HFF-Myc (cell line): ENCODE measurements at places on chromosomes 2 and 18.

- DNase-seq: no peak
These were observed 133.4 kb downstream of the DIS3L2 start for GRCh38 chr2:232094883-232095282.

GRCh38 chr18:61497422-61497821, 164.2 kb downstream of the CDH20 start:
- DNase-seq: no peak

DNA sequence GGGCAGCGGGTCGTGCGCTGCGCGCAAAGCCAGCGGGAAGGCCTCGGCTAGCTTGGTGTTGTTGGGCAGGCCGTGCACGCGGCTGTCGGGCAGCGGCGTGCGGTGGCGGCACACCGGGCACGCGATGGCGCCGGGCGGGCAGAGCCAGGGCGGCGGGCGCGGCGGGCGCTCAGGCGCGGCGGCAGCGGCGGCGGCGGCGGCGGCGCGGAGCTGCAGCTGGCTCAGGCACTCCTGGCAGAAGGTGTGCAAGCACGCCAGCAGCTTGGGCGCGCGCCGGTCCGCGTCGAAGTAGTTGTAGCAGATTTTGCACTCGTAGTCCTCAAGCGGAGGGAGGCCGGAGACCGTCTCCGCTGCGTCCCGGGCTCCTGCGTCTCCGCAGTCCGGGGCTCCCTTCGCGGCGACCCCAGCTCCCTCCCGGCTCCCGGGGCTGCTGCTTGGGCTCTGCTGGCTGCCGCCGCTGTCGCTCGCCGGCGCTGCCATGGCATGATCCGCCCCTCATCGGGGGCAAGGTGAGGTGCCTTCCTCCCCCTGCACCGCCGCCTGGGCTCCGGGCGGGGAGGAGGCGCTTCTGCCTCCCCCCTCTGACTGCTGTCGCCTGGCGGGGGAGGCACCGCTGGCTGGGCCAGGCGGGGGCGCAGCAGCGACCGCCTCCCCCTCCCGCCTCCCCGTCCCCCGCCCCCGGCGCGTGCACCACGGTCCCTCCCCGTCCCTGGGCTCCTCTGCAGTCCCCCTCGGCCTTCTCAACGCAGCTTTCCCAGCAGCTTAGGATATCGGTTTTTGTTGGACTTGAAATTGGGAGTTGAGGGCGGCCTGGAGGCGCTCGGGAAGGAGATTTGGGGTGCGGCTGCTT, 21.0 kb upstream of the PAX3 start:
- no peak for DNase-seq

GRCh38 chr2:121080013-121080772, 204.8 kb downstream of the TFCP2L1 start:
- peak; percentile 30 for DNase-seq

GRCh38 chr2:32446369-32446768, 89.5 kb downstream of the BIRC6 start:
- no peak for DNase-seq

GRCh38 chr2:40658941-40659340, 207.1 kb upstream of the SLC8A1 start:
- no peak for DNase-seq

DNA sequence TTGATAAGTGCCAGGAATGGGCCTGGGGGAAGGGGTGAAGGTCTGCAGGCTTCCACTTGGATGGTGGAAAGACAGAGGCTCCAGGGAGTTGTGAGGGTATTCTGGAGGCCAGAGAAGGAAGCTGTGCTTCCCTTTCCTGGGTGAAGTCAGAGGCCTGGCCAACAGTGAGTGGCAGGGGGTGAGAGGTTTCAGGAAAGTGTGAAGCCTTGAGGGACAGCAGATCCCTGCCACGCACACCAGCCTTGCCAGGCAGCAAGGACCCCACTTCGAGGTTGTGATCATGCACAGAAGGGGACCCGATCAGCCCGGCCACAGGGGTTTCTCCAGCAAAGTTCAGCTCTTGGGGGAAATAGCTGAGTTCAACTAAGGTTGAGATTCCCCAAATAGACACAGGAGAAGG, 66.5 kb downstream of the SMAD7 start:
- no peak for DNase-seq

DNA sequence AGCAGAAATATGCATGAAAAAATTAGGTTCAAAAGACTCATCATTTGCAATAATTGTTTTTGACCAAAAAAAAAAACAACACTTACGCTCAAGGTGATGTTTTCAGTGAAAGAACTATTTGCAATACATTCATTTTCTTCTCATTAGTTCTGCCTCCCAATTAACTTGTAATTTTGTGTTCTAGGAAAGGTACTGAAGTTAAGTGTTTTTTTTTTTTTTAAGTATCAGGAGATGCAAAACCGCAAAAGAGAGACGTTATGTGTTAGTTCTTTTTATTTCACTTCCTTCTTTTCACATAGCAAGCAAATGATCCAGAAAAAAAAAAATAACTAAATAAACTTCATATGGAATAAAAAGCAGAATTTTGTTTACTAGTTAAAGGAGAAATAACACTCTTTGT, 735.2 kb upstream of the GCFC2 start:
- no peak for DNase-seq

DNA sequence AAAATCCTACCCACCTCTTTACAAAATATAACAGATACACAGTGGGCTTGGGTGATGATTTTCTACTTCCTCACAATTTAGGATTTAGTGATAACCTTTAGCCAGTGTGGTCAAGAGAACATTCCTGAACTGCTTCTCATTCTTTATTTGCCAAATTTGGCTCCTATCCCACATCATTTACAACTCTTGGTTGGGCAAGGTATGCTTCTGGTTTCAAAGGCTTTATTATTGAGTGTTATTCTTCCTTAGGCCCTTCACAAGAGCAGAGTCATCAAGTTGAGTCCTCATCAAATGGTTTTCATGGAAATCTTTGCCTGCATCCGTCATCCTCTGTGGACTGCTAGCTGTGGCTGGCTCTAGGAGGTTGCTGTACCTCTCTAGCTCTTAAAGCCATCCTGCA, 472.0 kb upstream of the ETAA1 start:
- DNase-seq: no peak

- DNase-seq: no peak
These were observed 284.3 kb downstream of the CYP26B1 start for GRCh38 chr2:71863396-71863795.

DNA sequence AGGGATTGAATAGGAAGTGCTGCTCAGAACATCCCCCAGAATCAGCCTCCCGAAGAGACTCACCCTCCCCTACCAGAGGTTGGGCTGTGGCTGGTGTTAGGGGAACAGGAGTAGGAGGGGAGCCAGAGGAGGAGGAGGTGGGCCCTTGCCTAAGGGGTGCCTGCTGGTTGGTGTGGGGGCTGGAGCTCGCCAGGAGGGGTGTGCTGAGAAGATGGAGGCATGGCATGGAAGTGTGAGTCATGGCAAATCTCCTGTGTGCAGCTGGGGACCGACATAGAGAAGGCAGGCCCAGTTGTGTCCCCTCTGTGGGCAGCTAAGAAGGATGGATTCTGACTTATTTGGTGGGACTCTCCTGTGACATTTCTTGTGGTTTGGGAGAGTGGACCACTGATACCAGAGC, 73.7 kb downstream of the DGKD start:
- DNase-seq: no peak
